ENCODE measurements at places on chromosomes 12 and 14.

DNA sequence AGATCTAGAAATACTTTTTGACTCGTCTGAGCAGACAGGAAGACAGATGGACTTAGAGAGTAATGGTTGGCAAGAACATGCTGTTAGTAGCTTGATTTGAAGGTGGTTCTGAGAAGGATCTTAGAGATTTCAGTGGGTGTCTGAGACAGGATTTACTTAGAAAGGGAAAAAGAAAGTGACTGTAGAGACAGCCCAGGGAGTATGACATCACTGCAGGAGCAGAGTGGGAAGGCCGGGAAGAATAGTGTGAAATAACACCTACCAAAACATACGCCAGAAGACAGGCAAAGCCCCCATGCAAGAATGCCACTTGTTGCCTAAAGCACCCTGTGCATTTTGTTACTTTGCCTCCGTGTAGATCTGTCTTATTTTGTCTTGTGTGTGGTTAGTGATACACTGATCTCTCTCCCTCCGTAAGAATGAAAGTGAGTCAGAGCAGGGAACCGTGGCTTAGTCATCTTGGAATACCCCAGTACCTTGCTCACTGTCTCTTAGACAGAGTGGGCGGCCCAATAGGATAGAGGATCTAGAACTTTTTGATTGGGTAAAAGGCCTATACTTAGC, 161.3 kb upstream of the IFNG-AS1 start:
- no peak for DNase-seq

DNA sequence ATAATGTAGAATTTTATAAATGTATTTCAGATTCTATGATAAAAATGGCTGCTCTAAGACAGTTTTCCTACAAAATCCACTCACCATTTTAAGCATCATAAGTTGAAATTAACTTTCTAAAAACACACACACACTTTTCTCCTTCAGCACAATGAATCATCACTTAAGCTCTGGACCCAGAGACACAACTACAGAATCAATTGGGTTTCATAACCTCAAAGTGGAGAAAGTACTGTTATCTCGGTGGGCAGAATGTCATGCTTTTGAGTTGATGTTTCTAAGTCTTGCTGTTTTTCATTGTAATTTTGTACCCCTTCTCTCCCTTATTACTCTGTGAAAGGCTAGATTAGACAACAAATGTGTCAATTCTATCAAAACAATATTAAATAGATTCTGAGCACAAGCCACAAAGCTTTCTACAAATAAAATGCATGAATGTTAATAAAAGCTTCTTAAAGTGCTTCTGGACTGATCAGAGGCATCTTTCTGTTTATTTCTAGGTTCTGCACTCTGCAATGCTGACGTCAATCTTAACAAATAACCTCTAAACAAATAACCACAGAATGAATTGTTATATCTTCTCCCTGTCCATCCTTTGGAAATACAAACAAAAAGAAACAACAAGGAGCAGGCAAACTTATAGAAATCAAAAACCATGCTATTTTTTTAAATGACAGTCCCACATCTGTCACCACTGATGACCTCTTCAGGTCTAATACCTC, 8.2 kb downstream of the IPO8 start:
- no peak for DNase-seq

GRCh38 chr12:67430708-67431335, 161.7 kb downstream of the CAND1 start:
- no peak for DNase-seq

GRCh38 chr12:97559267-97559666, 96.7 kb downstream of the RMST start:
- DNase-seq = no peak

GRCh38 chr14:61051051-61051450, 70.0 kb downstream of the SLC38A6 start:
- DNase-seq = no peak

DNA sequence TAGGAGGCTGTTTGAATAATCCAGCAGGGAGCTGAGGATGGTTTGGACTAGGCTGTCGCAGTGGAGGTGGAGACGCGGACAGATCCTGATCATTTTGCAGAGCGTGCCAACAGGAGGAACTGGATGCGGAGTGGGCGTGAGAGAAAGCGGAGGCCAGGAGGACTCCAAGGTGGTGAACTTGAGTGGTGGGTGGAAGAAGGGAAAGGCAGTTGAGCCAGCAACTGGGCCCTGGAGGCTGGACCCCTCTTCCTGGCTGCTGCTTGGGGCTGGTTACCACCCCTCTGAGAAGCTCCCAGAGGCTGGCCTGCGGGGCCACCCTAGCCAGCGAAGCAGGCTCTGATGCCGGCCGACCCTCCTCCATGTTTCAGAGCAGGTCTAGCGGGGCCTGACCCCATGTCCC, 56.8 kb upstream of the KCNA1 start:
- DNase-seq = no peak

DNA sequence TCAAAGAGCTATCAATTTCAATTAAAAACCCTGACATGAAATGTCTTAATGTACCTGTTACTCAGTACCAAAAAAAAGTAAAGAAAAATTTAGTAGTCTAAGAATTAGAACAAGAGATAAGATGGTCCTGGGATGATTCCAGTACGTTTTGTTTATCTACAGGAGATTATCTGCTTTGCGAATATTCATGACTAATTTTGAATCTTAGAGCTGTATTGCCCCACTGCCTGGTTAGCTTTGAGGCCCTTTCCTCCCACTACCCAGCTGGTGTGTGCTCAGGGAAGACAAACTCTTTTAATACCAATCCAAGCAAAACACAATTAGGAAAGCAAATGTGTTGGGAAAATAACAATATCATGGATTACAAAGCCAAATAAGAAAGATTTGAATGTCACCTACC, 263.5 kb downstream of the FOXG1 start:
- no peak for DNase-seq

DNA sequence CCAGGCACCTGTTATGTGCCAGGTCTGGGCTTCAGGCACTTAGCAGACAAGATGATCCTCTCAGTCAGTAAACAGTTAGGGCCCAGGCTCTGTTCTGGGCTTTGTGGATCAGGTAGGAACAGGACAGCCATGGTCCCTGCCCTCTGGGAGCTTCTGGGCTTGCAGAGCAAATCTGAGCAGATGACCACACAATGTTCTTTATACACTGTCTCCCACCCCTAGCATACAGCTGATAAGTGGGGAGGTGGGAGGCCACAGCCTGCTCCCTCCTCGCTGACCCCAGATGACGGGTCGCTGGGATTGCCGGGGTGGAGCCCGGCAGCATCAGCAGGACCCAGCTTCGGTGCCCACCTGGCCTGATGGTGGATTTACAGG, 53.1 kb upstream of the RIN3 start:
- no peak for DNase-seq

DNA sequence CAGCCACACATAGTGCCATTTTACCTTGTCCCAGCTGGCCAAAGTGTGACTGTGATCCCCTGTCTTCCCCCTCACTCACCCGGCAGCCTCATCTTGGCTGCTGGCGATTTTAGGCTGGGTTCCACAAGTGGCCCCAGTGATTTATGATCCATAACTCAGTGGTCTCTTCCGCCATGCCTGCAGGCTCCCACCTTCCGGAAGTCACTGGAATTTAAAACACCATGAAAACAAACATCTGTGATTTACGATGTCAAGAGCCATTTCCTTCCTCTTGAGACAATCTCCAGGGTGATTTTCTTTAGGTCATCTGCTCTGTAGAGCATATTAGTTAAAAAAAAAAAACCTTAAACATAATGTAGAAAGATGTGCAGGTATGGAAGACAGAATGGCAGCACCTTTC, 282.3 kb downstream of the CACNA1C start:
- no peak for DNase-seq

DNA sequence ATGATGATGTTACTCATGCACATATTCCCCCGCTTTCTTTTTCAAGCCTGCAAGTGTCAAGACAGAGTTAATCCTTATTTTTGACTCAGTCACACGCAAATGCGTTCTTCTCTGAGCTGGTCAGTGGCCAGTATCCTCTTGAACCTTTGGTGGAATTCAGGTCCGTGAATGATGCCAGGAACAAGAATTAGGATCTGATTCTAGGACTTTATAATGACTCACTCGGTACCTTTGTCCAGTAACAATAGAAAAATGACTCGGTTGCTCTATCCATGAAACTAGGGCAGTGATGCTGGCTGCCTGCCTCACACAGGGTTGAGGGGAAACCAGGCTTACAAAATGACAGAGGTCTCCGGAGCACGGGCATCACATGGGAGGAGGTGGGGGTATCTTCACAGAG, 185.8 kb upstream of the NUDT4 start:
- DNase-seq = no peak

- DNase-seq = no peak
These were observed 12.2 kb upstream of the LRRK2 start for GRCh38 chr12:40212566-40212965.

DNA sequence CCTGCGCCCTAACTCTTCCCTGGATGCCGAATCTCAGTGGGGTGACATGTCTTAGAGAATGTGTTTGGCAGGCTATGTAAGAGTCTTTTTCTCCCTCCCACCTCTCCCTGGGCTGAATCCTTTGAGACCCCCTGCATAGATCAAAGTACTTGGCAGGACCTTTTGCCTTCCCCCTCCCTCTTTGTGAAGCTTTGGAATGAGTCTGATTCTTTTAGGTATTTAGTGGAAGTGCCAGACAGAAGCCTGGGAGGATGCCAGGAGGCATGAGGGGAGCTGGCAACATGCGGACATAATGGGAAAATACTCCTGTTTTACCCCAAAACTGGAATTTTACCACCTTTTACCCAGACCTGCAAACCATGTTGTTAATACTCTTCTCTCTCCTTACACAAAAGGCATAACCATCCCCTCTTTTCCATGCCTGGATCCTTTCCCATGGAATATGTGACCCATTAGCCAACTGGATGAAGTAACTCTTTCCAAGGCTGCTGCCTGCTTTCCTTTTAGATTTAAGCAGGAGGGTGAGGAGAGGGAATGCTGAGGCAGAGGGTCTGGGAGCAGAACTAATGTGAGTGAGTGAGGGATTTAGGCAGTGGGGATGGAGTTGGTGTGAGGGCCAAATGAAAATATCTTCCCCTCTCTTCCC, 41.7 kb downstream of the TTLL5 start:
- no peak for DNase-seq

DNA sequence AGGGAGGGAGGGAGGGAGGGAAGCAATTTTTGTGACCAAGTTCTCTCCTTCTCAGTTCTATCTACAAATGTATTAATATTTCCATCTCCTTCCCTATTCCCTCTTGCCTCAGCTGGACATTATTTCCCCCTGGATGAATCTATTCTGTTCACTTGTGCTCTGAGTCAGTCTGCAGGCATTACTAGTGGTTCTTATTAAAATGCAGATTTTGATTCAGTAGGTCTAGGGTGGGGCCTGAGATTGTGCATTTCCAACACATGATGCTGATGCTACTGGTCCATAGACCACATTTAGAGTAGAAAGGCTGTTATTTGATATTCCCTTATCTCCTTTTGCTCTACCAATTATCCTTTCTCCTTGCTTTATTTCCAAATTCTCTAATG, 40.1 kb upstream of the YAF2 start:
- DNase-seq = no peak

DNA sequence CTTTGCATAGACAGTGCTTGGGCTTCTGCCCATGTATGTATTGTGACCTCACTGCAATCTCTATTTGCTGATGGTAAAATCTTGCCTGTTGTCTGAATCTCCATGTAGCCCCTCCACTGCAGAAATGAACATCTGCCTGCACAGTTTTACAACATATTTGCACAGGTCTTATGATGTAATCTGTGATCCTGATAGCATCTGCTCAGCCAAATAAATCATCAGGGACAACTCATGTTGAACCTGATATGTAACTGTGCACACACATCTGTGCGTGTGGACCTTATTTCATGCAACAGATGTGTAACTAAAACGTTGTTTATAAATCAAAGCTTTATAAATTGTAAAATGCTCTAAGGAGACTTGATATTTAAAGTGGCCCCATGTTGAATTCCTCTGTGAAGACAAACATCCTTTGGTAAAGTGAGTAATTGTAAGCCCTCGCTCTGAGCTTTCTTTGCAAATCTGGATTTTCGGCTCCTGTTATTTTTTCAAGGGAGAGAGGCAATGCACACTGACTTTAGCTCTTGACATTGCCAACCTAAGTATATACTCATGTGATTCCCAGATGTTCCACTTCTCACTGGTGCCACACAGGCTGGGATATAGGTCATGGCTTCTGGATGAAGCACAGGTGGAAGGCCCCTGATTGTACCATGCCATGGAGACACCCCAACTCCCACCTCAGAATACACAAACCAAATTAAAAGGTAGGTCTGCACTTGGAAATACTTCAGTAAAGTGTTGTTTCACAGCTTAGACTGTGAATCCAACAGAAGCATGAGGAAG, 371.3 kb downstream of the GRIN2B start:
- DNase-seq = no peak

DNA sequence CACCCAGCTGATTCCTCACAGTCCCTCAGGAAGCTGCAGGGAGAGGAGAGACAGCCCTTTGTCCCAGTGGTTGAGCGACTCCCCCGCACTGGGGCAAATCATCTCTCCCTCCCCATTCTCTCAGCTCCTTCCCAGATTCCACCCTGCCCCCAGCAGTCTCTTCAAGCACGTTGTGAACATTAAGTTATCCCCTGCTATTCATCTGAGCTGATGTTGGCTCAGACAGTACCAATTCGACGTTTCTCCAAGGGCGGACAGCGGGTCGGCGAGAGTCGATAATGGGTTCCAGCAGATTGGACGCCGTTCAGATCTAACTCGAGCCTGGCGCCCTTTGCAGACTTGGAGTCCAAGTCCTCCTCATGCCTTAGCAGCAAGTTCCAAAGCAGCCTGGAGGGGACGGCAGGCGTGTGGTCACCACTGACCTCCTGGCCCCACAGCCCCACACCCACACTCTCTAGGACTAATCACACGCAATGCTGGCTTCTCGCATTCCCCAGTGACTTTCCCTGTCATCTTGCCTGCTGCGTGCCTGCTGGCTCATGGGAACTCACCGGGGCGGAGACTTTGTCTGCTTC, 245.9 kb downstream of the CHST11 start:
- no peak for DNase-seq

DNA sequence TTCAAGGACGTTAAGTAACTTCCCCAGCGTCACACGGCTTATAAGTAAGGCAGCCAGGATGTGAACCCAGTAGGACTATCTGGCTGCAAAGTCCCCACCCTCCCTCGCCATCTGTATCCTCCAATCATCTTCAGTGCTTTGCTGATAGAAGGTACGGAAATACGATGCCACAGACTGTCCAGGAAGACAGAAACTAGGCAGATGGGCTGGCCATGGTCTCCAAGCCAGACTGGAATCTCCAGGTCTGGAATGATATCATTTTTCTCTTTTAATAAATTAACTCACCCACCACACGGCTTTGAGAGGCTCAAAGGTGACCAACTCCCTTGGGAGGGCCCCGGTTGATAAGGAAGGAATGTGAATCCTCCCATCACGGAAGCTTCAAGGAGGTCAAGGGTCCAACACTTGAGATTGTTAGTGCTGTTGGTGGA, 16.3 kb upstream of the BDKRB1 start:
- DNase-seq = no peak

Measured in stimulated activated CD8-positive, alpha-beta memory T cell treated with anti-CD3 and anti-CD28 coated beads, Interleukin-4, amount 100 ng/mL, for 1 hour (primary cell).